Myocyte (in vitro differentiated cells): ENCODE measurements at places on chromosomes 16 and 17. TPM values are rescaled to one million over a fixed set of nuclear protein-coding genes. Genes with fewer than 3 reads are reported as not detected.
A peak's percentile ranks its signal among the peaks of the same experiment; 100 is the strongest.

GRCh38 chr17:7586673-7587419, 3.0 kb downstream of the SOX15 start:
- peak; percentile 80 for DNase-seq

DNA sequence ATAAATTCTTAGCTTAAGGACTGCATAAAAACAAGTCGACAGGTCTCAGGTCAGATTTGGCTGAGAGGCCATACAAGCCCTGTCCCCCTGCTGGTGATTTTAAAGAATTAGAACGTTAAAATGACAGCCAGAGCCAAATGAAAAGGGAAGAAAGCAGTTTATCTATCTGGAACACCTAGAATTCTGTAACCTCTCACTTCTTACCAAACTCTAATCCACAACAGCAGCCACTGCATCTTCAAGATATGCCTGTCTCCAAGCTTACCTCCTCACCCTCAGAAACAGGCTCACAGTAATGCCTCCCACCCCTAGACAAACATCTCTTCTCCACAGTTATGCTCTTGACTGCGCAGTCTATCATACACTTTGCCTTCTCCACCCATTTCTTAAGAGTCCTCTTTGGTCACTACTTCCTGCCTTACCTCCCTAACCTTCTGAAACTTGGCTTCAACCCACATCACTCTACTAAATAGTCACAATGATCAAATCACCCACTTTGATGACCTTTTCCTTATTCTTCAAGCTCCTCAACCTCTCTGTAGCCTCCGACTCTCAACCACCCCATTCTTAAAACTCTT, 14.2 kb downstream of the ANKFY1 start:
- DNase-seq = peak; percentile 45

- no peak for DNase-seq
Measured at GRCh38 chr16:22132801-22133200, 29.5 kb upstream of the SDR42E2 start.

Gene TBC1D3H
- not detected in 2 replicates for total RNA-seq

- no peak for DNase-seq
Measured at GRCh38 chr16:28313587-28313986, 21.3 kb downstream of the SBK1 start.

Gene BIRC5
- 2.7 and 2.8 TPM in 2 replicates for total RNA-seq

DNA sequence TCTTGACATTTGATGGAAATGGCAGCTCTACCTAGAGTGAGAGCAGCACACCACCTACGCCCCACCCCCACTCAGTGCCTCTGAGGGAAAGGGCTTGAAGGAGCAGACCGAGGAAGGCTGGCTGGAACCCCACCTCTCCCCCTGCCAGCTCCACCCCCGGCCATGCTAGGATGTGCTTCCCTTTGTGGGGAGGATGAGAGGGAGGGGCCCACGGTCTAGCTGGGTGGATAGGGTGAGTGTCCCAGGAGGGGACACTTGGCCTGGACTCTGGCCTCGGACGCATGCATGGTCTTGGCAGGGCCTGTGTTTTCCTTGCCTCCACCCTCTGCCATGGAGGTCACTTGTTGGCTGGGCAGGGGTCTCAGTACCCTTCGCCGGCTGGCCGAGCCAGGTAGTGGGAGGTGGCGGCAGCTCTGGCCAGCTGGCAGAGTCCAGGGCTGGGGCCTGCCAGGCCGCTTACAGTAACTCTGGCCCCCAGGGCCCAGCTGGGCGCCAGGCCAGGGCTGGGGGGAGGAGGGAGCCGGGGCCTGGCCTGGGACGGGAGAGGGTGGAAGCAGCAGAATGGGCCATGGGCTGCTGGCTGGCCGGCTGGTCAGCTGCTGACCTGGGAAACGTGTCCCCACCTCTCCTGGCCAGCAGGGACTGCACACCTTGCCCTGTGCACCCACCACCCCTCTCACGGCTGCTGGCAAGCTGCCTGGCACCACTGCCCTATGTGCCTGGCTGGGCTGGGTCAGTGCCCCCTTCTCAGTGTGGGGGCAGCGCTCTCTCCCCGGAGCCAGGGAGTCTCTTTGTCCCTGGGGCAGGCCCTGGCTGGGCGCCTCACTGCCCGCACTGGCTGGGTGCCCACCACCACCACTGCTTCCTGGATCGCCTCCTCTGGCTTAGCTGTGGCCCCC, 23.0 kb downstream of the RARA start:
- peak; percentile 77 for DNase-seq

Gene SPAG5
- 2.2 and 4.3 TPM in 2 replicates for total RNA-seq

Gene PTX4
- not detected in 2 replicates for total RNA-seq
